ENCODE measurements at places on chromosomes 2 and 18.

DNA sequence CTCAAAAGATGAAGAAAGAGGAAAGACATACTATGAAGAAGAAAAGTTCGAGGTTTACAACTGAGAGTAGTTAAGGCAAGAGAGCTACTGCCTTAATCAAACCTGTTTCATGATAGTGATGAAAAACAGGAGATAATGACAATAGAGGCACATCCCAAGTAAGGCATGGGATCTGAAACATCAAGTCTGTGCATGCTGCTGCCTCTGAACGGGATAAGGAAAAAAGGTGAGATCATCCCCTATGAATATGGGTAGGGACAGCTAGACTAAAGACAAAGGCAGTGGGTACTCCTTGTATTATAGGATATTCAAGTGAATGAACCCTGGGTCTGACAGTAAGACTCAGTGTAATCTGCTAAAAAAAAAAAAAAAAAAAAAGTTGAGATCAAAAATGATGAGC lies 3.0 kb downstream of the EXOC6B start:
- no peak for DNase-seq

DNA sequence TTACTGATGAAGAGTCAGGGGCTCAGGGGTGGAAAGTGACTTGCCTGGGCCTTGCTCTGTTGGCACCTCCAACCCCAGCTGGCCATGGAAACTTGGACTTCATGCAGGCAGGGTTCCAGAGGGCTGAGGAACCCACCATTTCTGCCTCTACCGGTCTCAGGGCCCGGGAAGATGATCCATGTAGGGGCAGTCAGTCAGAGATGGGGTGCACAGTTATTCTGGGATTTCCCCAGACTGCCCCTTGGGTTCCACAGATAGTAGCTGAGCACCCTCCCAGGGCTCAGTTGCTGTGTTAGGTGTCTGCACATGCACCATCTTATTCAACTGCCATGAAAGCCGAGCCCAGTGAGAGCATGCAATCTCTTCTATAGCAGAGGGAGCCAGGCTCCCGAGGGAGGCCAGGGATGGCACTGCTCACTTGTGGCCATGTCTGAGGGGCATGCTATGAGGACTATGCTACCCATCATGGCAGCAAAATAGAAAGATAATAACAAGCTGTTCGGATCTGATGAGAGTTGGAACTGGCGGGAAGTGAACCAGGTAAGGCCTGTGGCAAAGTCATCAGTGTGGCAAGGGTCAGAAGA lies 37.3 kb downstream of the RHOB start:
- DNase-seq, result no peak

- no peak for DNase-seq
These were observed 78.8 kb upstream of the TFCP2L1 start for GRCh38 chr2:121363632-121364420.

DNA sequence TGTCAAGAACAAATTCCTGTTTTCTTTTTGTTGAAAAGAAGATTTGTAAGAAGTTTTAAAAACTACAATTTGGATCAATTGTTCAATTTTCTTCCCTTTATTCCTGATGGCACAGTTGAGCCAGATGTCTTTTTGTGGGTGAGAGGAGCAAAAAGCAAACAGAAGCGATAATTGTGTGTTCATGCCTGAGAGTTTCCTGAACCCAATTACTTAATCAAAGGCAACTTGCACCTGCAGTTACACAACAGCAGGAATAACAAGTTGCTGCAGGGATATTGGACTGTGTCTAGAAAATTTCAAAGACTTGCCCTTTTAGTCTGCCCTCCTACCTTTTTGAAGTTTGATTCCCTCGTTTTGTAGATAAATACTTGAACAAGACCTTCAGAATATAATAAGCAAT lies 383.6 kb downstream of the DSEL start:
- DNase-seq, result no peak

DNA sequence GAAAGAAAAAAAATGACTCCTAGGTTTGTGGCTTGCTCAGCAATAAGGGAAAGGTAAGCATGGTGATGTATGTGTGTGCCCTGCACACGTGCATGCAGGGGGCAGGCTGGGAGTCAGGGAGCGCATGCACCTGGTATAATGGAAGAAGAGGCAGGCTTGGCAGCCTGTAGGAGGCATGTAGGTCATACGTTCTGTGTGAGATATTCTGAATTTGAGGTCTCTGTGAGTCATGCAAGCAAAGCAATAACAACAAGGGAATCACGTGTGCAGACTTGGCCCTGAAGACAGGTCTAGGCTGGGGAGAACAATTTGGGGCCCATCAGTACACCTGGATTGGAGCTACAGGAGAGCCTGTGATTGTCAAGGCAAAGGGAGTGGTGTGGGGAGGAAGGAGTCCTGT lies 94.5 kb upstream of the TTC39C start:
- no peak for DNase-seq

GRCh38 chr2:226979004-226979403 lies 143.2 kb downstream of the RHBDD1 start:
- no peak for DNase-seq

GRCh38 chr18:57087644-57088376 lies 59.1 kb upstream of the BOD1L2 start:
- DNase-seq, result no peak

GRCh38 chr2:102872388-102872787 lies 110.6 kb downstream of the TMEM182 start:
- DNase-seq, result no peak

- DNase-seq, result no peak
These were observed 721.2 kb downstream of the GALR1 start for GRCh38 chr18:77970814-77971213.

DNA sequence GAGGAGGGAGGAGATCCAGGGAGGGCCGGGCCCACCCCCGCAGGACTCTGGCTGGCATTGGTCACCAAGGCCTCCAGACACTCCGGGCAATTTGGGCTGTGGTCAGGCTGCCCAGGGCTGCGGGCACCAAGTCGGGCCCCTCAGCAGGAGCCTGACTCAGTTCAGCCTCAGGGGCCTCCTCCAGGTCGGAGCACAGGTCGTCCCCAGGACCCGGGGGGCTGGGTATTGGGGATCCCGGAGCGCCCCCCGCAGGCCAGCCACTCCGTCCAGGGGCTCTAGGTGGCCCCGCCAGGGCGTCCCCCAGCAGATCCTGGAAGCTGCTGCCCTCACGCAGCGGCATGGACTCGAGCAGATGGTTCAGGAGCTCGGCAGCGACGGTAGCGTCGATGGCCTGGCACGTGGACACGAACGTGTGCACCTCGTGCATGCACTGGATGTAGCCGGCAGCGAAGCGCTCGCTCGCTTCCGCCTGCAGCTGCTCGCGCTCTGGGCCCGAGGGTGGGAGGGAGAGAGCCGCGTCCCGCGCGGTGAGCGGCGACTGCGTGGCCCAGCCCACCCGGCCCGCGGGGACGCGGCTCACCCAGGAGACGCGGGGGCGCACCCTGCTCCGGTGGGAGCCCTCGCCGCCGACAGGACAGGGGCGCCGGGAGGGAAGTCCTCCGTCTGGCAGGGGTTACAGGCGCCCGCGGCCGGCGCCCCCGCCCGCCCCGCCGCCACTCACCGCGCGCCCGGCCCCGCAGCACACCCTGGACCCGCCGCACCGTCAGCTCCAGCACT lies 884 bp downstream of the HES6 start:
- no peak for DNase-seq

DNA sequence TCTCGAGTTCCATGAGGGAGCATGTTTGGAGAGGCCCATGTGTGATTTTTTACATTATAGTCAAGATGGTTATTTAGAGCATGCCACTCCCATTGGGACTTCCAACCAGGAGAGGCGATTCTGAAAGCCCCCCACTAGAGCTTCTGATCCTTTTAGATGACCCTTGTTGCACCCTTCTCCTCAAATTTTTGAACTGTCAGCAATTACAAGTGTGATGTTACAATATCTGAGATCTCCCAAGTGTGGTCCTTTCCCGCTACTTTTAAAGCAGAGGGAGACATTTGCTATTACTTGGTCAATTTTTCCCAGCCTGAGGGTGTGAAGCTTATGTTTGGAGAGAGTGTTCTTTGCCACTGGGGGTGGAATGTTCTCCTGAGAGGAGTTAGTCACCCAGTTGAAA lies 16.7 kb upstream of the PTH2R start:
- no peak for DNase-seq

DNA sequence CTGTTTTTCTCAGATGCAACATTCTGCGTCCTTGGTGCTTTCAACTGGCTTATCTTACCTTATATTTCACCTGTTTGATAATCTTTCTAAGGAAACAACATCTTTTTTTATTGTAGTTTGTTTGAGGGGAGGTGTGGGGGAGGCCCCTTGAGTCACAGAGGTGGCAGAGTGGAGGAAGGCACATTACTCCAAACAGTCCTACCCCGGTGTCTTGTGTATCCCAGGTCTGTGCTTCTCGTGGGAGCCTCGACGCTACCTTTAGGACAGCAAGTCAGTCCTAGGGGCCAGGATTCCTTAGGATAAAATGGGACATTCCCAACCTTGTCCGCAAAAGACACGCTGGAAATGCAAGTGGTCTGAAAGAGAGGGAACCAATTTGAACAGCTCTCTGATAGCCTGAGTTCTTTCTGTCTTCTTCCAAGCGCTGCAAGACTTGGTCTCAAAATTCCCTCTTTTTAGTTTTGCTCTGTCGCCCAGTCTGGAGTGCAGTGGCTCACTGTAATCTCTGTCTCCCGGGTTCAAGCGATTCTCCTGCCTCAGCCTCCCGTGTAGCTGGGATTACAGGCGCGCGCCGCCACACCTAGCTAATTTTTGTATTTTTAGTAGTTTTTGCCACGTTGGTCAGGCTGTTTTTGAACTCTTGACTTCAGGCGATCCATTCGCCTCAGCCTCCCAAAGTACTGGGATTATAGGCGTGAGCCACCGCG lies 4.0 kb downstream of the GATA6 start:
- DNase-seq, result no peak

- DNase-seq, result no peak
These were observed 226.8 kb upstream of the PXDN start for GRCh38 chr2:1971124-1971523.

DNA sequence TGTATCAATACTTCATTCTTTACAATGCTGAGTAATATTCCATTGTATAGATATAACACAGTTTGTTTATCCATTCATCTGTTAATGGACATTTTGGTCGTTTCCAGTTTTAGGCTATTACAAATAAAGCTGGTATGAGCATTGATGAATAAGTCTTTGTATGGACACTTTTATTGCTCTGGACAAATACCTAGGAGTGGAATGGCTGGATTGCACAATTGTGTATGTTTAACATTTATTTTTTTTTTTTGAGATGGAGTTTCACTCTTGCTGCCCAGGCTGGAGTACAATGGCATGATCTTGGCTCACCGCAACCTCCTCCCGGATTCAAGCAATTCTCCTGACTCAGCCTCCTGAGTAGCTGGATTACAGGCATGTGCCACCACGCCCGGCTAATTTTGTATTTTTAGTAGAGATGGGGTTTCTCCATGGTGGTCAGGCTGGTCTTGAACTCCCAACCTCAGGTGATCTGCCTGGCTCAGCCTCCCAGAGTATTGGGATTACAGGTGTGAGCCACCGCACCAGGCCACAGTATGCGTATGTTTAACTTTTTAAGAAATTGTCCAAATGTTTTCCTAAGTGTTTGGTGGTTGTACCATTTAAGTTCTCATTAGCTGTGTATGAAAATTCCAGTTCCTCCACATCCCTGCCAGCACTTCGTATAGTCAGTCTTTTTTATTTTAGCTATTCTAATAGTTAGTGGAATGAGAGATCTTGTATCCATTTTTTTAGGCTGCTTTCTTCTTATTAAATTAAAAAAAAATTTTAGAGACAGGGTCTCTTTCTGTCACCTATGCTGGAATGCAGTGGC lies 194.9 kb upstream of the HAAO start:
- DNase-seq, result no peak

DNA sequence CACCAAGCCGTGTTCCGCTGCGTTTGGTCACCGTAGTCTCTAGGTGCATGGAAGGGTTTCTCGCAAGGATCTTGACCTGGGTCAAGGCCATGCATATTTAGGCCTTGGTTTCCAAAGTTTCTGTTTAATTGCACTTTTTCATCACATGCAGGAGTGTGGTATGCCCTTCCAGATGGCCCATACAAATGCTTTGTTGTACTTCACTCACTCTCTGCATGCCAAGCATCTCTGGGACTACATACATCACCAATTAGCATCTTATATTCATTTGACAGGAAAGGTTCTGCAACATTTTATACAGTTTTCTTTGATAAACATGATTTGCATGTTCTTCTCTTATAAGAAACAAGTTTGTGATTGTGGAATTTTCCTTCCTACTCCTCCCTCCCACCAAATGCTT lies 132.8 kb upstream of the KLHL14 start:
- no peak for DNase-seq

GRCh38 chr18:68995675-68996074 lies 197.8 kb downstream of the CCDC102B start:
- no peak for DNase-seq

- DNase-seq, result no peak
These were observed 8.7 kb downstream of the IMPA2 start for GRCh38 chr18:11989966-11990380.

DNA sequence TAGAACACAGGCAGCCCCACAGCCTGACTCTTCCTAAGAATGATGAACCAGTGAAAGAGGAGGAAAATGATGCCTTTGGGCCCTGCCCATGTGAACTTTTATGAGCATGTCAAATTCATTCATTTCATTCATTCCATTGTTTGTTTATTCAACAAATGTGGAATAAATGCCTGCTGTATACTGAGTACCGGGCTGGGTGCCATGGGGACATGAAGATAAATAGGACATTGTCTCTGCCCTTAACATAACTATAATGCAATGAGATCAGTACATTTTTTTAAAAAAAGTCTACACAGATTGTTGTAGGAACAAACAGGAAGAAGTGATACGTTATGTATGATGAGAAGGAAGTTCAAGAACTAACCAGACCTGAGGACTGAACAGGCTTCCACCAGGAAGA lies 14.7 kb downstream of the MREG start:
- DNase-seq, result no peak

DNA sequence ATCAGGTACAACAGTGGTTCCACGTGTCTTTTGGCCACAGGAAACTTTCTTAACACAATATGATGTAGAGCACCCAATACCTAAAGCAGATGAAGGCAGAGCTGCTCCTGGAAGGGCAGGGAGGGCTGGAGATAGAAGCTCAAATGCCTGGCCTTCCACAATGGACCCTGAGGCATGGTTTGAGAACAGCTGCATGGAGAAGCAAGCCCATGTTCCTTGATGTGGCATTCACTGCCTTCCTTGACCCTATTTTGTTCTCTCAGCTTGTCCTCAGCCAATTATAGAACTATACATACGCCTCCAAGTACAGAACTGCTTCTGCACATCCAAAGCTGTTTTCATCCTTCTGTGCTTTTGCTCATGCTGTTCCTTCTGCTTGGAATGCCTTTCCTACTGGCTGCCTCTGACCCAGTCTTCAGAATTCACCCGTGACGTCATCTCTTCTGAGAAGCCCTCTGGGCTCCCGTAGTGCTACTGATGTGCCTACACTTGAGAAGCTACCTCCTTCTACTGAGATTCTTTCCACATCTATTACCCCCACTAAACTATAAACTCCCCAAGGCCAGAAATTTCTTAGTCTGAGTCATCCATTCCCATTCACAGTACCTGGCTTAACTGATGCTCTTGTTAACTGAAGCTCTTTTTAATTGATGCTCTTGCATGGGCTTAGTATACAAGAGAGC lies 69.9 kb downstream of the CHRNA1 start:
- no peak for DNase-seq

GRCh38 chr18:60534538-60534937 lies 162.0 kb upstream of the MC4R start:
- DNase-seq, result no peak
